GM12891 (cell line): ENCODE measurements at places on chromosomes 4 and X.

DNA sequence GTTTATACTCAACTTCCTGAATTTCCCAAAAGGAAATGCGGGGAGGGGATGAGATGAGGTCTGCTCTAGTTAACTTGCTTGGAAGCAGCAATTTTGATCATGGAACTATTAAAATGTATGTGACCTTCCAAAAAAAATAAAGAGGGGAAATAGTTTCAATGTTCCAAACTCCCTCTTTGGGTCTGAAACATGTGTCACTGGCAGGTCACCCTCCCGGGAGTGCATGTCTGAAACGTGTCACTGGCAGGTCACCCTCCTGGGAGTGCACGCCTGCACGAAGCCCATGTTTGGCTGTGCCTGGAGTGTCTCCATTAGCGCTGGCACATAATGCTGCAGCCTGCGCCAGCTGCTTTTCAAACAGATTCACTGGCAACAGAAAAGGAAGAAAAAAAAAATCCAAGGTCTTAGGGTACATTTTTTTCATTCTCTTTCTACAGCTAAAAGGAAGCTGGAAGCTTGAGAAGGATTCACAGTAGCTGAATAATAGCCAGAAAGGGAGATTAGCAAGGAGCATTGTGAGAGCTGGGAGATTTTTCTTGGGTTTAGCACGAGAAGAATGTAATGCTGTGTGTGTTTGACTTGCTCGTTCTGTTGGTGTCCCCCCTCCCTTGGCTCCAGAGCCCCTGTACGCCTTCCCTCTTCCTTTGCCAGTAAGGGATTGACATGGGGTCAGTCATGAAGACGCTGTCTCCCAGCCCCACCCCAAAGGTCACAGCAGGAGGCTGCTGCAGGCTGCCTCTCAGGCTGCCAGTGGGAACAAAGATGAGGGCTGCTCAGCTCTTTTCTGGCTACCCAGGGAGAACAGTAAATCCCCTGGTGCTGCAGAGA is 39.2 kb upstream of the TLR3 start:
- DNase-seq = no peak

DNA sequence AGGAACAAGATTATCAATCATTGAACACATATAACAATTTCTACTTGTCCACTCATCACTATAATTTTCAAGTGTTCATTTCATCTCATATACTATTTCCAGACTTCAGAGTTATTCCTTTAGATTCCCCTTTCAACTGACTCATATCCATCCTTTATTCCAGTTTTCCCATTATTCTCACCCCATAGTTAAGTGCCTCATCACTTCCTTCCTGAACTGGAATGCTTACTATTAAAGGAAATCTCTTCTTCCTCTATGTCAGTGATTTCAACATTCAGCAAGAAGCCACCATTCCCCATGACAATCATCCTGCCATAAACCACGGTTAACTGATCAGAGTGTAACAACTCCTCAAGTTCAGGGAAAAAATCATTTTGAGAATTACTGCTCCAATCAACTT is 198.9 kb downstream of the FBXO8 start:
- DNase-seq = no peak

- no peak for DNase-seq
Observed at GRCh38 chr4:7447236-7447635, 12.5 kb upstream of the PSAPL1 start.

DNA sequence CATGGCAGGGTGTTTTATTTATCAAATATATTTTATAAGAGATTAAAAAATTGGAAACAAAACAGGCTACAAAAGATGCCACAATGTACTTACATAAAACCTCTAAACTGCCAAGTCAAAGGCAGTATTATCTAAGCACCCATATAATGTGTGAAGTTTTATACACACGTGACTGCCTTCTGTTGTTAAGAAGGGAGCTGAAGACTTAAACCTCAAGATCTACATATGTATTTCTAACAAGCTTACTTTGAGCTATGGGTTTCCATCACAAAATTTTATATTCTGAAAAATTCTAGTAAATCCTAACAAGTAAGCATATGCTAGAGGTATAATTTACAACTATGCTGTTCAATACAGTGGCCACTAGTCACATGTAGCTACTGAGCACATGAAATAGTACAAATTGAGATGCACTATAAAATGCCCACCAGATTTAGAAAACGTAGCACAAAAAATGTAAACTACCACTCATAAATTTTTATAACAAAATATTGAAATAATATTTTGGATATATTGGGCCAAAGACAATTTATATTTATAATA is 9.8 kb downstream of the ATP8A1 start:
- no peak for DNase-seq

GRCh38 chr4:34731070-34731469 is 1513.2 kb downstream of the ARAP2 start:
- no peak for DNase-seq

- no peak for DNase-seq
Observed at GRCh38 chr4:54254915-54255246, 25.8 kb downstream of the PDGFRA start.

DNA sequence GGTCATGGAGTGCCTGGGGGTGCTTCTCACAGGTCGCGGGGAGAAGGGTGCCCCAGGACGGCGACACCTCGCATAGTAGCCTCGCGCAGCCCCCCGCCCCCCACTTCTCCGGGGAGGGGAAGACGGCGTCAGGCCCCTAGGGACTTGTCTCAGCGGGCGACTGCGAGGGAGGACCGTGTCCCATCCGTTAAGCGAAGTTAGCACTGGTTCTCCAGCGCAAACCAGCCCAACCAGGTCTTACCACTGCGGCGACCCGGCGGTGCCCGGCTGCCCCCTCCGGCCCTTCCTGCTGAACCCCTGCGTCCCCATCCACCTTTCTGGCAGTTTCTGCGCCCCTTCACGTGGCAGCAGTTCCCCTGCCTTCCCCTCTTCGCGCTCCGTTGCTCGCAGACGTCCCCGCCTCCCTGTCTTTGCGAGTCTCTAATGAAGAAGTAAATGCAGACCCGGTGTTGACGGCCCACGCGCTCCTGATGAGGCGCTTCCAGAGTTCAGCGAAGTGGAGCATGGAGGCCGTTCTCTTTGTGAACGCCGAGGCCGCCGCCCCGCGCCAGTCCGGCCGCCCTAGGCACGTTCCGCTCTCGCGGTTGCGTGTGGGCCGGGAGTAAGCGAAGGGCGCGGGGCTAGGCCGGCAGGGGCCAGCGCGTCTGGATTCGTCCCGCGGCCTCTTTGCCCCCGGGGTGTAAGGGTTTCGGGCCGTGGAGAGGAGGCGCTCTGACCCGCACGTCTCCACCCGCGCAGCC is 3.0 kb downstream of the SLIT2 start:
- peak; percentile 5 for DNase-seq

DNA sequence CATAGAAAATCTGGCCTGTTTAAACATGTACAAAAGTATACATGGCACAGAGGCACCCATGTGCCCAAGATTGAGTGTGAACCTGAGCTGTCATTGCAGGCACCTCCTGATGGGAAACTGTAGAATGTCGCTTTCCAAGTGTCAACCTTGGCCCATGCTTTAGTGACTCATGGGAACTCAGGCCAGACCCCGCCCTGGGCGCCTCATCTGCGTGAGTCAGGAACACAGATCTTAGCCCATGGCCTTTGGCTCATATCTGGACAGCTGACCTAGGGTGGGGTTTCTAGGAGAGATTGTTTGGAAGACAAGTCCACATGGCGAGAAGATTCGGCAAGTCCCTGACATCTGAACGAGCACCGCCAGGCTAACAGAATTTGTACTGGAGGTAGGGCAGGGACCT is 50.0 kb downstream of the CYTL1 start:
- DNase-seq = no peak

DNA sequence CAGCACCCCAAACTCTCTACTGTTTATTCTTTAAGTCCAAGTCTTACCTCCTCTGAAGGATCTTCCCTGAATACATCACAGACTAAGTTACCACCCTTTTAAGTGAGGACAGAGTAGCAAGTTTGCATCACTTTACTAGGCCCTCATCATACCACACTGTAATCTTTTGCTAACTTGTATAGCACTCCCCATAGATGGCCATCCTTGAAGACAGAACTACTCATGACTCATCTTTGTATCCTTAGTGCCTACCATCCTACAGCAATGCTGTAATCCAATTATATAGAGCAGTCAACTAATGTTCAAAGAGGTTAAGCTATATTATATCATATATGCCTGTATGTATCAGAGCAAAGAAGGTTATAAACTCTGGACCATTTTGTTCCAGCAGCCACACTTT is 101.4 kb downstream of the ADAMTS3 start:
- DNase-seq = no peak

DNA sequence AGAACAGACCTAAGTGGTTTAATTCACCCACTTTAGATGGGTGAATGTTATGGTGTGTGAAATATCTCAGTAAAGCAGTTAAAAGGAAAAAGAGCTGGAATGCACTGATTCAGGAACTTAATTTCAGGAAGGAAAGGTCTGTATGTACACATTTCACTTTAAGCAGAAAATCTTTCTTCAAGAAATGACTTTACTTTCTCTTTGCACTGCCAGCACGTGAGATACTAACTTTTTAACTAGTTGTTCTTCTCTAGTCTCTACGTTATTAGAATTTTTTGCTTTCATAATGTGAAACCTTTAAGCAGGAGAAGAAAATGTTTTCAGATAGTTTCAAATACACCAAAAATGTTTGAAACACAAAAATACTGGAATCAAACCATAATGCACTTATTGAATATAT is 18.8 kb downstream of the C4orf46 start:
- DNase-seq = no peak

- no peak for DNase-seq
Observed at GRCh38 chr4:182556580-182556979, 313.4 kb downstream of the TENM3 start.

DNA sequence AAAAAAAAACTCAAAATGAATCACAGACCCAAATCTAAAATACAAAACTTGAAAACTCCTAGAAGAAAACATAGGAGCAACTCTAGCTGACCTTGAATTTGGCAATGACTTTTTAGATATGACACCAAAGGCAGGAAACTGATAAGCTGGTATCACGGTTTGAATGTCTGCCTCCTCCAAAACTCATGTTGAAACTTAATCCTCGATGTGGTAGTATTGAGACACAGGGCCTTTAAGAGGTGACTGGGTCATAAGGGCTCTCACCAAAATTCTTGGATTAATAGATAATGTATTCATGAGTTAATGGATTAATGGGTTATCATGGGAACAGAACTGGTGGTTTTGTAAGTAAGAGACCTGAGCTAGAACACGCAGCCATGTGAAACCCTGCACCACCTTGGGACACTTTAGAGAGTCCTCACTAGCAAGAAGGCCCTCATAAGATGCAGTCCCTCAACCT is 40.5 kb downstream of the FRYL start:
- DNase-seq = no peak

- no peak for DNase-seq
Observed at GRCh38 chr4:25043548-25043947, 12.8 kb upstream of the LGI2 start.

DNA sequence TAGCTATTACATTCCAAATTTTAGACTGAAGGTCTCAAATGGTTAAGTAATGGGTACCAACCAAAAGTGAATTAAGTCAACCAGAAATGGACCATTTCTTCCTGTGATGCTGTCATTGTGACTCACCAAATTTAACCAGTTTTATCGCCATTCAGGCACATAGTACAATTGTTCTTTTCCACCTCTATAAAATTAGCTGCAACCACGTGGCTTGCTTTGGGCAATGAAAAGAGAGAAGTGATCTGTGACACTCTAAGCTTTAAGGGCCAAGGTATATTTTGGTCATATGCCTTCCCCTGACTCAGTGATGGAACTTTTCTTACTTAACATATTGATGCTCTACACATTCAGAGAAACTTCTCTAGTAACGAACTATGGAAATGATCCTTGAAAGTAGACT is 20.3 kb upstream of the PHF8 start:
- no peak for DNase-seq

GRCh38 chrX:57918750-57919436 is 8.6 kb upstream of the ZXDA start:
- DNase-seq = no peak

DNA sequence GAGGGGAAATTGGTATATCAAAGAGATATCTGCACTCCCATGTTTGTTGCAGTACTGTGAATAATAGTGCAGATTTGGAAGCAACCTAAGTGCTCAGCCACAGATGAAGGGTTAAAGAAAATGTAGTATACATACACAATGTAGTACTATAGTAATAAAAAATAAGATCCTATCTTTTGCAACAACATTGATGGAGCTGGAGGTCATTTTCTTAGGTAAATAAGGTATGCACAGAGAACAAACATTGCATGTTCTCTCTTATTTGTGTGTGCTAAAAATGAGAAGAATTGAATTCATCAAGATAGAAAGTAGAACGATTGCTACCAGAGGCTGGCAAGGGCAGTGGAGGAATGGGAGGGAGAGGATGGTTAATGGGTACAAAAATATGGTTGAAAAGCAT is 117.9 kb upstream of the TRAM1L1 start:
- no peak for DNase-seq

DNA sequence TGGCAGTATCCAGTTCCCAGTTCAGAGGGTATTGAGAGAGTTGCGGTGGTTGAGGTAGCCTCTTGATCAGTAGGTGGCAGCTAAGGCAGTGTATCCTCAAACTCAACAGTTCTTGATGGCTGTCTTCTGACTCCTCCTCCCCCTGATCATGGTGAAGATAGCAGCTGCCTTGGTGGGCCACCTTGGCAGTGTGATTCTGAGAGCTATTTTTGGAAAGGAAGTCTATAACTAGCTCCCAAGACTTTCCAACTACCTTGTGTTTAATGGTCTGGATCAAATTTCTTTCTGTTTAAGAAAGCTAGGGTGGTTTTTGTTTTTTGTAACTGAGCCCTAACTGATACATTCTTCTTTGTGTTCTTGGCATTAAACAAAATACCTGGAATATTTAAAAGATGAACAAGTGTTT is 10.5 kb upstream of the TBC1D19 start:
- DNase-seq = no peak

GRCh38 chr4:146650034-146650433 is 11.3 kb downstream of the POU4F2 start:
- DNase-seq = no peak

DNA sequence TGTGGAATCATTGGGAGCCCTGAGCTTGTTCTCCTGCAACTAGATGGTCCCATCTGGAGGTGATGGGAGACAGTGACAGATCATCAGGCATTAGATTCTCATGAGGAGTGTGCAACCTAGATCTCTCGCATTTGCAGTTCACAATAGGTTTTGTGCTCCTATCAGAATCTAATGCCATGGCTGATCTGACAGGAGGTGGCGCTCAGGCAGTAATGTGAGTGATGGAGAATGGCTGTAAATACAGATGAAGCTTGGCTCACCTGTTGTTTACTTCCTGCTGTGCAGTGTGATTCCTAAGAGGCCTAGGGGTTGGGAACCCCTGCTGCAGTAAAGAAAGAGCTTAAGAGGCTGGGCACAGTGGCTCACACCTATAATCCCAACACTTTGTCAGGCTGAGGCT is 42.2 kb upstream of the PUDP start:
- DNase-seq = no peak

- no peak for DNase-seq
Observed at GRCh38 chr4:173291899-173292298, 42.3 kb downstream of the HMGB2 start.

DNA sequence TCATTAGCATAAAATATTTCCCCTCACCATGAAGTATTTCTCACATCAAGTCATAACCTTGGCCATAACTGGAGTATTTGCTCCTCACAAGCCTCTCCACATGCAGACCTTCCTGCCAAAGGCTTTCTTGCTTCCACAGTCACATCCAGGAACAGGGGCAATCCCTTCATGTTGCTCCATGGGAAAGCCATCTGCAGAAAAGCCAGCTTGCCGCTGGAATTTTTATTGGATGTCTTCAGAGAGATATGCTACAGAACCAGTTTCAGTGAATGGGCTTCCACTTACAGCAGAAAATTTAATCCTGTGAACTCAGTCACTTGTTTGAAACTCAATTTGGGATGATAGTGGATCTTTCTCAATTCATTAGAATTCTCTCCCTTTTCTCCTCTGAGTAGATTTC is 3.2 kb upstream of the CDKN2AIP start:
- DNase-seq = no peak
